ENCODE measurements at places on chromosomes 5 and 9.

DNA sequence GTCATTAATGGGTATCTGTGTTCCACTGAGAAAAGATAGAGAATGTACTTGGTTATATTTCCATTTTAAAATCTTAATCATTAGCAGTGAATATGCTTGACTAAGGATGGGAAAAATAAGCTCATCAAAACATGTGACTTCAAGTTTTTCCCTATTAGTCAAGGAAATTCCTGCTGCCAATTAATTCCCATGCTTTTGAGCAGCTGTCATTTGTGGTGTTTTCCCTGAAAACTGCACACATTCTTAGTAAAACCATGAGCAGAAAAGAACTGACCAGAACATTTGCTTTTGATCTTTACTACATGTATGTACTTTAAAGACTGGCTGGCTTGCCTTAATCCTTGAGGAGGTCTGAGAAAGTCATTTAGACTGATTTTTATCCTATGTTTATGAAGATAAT, 75.2 kb downstream of the AOPEP start:
- DNase-seq: no peak

- no peak for DNase-seq
Observed at GRCh38 chr5:61304590-61305381, 27.3 kb upstream of the ZSWIM6 start.

DNA sequence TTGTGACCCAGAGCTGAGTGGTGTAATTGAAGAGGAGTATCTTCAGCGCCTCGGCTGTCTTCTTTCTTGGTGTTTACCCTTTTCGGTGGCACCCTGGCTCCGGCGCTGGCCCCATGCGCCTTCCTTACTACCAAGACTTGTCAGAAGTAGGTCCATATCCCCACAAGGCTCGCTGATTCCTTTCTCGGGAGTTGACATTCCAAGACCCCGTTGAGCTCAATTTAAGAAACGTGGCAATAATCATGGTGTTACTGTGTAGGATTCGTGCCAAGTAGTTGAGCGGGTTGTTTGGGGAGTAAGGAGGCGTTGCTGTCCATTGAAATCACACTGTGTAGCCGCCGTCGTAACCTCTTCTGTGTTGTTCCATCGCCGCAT, 795 bp downstream of the NDUFAF2 start:
- peak; percentile 5 for DNase-seq

GRCh38 chr9:113798062-113799030, 77.8 kb upstream of the ZNF618 start:
- DNase-seq: no peak

GRCh38 chr9:117704597-117704996, 394 bp downstream of the TLR4 start:
- no peak for DNase-seq

DNA sequence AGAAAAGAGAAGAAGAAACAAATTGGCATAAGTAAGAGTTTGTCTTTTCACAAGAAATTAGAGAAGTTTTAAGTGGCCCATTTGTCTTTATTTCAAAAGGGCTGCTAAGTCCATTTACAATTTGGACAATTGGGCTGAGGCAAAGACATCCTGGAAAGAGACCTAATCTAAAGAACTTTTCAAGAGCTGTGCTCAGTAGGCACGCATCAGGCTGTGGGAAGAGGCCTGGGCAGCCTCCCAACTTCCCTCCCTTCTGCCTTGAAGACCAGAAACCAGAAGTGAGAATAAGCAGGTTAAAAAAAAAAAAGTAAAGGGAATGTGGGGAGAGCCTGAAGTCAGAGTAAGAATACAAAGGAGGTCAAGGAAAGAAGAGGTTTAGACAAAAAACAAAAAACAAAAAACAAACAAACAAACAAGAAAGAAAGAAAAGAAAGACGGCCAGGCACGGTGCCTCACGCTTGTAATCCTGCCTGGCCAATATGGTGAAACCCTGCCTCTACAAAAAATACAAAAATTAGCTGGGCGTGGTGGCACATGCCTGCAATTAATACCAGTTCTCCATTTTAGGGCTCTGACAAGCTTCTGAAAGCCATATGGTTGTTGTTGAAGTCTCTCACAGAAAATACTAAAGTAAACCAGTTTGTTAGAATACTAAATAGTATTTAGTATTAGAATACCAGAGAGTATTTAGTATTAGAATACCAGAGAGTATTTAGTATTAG, 48.0 kb upstream of the CEP78 start:
- DNase-seq: no peak

DNA sequence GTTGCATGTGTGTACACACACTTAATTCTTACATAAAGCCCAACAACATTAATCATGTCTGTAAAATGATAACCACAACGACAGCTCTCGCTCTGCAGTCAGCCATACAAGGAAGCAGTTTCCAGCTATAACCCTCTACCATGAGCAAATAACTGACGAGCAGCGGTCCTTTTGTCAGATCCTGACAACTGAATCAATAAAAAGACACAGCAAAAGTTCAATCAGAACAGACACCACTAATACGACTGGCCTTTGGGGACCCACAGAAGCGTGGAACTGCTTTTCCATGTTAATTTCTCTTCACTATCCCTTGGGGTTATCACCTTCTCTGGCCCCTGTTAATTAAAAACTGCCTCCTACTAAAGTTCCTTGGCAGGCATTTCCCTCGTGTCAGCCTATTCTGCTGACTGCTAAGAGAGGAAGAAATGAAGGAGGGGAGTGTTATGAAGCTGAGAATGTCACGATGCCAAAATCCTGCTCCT, 722.8 kb upstream of the GRAMD2B start:
- DNase-seq: no peak

GRCh38 chr9:107242073-107243030, 40.7 kb upstream of the RAD23B start:
- no peak for DNase-seq

GRCh38 chr5:181133610-181134231, 2.8 kb upstream of the OR2V1 start:
- no peak for DNase-seq

- DNase-seq: no peak
Observed at GRCh38 chr5:76626738-76627137, 3.5 kb upstream of the F2RL2 start.

DNA sequence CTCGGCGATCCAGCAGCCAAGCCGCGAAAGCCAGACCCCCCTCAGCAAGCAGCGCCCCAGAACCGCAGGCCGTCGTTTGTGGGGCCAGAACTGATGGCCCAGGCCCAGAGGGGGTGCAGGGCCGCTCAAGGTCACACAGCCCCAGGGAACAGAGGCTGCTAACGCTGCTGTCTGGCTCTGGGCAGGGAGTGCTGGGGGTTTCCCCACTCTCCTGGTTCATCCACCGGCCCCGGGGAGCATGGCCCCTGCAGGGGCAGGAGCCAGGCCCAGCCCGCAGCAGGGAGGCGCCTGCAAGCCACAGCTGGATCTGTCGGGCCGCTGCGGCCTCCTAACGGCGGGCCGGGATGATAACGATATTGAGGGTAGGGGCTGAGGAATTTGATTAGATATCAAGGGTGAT, 64.8 kb upstream of the IGFBPL1 start:
- DNase-seq: no peak

GRCh38 chr9:81032030-81032572, 657.2 kb downstream of the TLE1 start:
- DNase-seq: no peak

GRCh38 chr5:176725521-176726280, 78.4 kb downstream of the TSPAN17 start:
- no peak for DNase-seq

DNA sequence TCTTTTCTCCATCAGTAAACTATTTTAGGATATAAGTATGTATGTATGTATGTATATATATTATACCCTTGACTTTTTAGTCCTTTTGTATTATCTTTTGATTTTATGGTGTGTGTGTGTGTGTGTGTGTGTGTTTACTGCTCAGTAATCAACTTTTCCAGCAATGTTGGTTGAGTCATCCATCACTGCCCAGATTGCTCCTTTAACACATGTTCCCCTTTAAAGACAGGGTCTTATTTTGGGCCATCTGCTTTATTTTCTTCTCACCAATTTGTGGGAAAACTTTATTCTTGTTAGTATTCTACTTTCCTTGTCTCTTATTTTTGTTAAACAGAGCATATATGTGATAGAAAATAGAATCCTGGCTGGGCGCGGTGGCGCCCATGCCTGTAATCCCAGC, 28.1 kb downstream of the ANKRD33B start:
- DNase-seq: no peak

GRCh38 chr5:135011355-135012032, 22.5 kb downstream of the PITX1 start:
- no peak for DNase-seq

GRCh38 chr9:129881547-129882324, 46.5 kb downstream of the USP20 start:
- DNase-seq: no peak

DNA sequence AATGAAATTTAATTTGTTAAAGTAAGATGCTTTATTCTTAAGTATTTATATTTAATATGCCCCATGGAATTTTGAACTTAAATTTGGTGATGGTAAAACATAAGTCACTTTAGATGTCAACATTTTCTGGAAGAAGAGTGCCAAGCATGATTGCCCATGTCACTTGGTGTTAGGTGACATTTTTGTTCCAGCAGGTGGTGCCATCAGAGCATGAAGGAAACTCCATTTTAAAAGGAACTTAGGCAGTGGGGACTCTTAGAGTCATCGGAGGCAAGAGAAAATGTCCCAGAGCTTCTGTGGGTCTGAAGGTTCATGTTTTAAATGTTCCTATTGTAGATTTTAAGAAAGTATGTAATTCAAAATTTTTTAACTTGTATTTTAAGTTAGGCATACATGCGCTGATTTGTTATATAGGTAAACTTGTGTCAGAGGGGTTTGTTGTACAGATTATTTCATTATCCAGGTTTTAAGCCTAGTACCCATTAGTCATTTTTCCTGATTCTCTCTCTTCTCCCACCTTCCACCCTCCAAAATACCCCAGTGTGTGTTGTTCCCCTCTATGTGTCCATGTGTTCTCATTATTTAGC, 789.3 kb downstream of the SEMA5A start:
- DNase-seq: no peak

- no peak for DNase-seq
Observed at GRCh38 chr5:44389090-44389822, at the start of gene FGF10. Gene FGF10 (minus strand): TSS chr5:44389420. CDS start chr5:44388682, 738 bp downstream.

DNA sequence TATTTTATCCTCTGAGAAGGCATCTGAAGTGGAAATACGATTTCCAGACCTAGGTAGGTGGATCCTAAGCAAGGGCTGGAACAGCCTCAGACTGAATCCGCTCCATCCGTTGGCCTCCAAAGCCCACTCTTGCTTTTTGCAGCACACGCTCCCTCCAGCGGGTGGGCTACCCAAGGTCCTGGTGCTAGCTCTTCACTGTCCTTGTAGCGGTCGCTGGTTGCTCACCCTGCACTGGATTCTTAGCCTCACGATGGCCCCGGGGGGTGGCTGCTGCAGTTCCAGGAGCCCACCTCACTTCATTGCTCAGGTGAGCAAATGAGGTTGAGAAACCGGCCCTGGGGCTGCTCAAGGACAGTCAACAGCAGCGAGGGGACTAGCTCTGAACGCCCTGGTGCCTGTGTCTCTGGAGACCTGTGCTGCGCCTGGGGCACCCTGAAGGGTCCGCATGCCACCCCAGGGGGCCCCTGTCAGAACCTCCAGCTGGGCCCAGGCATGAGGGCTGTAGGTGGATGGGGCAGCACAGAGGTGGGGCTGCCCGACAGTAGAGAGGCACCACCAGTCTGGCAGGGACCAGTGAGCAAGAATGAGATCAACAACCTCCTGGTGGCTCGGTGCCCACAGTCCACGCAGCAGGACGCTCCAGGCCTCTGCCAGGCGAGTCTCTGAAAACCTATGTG, 4.3 kb downstream of the MGAT4B start:
- DNase-seq: no peak

DNA sequence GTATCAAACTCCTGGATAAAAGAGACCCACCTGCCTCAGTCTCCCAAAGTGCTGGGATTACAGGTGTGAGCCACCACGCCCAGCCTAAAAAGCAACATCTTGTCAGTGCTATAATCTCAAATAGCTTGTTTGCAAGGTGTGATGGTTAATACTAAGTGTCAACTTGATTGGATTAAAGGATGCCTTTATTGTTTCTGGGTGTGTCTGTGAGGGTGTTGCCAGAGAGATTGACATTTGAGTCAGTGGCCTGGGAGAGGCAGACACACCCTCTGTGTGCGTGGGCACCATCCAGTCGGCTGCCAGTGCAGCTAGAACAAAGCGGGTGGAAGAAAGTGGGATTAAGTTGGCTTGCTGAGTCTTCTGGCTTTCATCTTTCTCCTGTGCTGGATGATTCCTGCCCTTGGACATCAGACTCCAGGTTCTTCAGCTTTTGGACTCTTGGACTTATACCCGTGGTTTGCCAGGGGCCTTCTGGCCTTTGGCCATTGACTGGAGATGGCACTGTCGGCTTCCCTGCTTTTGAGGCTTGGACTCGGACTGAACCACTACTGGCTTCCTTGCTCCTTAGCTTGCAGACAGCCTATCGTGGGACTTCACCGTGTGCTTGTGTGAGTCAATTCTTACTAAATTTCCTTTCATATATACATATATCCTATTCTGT, 28.1 kb downstream of the TARS1 start:
- DNase-seq: no peak

DNA sequence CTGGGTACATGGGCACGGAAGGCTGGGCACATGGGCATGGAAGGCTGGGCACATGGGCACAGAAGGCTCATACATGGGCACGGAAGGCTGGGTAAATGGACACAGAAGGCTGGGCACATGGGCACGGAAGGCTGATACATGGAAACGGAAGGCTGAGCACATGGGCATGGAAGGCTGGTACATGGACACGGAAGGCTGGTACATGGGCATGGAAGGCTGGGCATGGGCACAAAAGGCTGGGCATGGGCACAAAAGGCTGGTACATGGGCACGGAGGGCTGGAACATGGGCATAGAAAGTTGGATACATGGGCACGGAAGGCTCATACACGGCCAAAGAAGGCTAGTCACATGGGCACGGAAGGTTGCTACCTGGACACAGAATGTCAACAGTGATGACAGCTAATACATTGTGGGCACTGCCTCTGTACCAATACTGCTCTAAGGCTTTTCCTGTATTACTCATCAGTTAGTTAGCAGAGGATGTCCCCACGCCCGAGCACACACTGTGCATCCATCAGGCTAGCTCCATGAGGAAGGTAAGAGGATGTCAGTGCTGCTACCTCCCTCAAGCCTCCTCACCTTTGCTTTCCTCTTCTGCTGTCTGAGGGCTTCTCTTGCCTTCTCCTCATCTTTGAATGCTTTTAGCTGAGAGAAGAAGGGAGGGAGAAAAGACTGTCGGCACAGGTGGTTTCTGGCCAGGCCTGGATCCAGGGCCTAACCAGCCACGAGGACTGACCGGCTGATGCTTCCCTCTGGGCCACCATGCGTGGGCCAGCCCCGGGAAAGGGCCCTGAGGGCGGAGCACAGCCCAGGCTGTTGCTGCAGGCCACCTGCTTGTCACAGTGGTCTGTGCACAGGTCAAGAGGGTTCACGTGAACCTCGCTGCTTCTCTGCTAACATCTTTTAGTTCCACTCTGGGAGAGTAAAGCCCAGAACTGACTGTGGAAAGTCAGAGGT, 14.3 kb downstream of the GPX3 start:
- DNase-seq: no peak

DNA sequence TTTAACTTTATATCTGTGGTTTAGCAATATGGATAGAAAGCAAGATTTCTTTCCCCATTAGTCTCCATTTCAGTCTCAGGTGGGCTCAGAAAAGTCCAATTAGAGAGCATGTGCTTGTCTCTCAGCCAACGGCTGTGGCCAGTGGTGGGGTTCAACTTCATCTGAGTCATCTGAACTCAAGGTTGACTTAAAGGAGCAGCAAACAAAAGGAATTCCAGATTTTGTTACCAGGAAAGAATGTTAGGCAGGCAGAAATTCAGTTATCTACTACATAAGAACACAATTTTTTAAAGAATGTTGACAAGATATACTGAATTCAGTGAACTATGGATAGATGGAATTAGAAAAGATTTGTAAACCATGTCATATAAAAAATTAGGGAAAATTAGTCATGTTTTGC, 784.1 kb downstream of the MAT2B start:
- no peak for DNase-seq

GRCh38 chr5:135467871-135468485, 15.8 kb upstream of the TIFAB start:
- no peak for DNase-seq
